Fibroblast of lung (primary cell): ENCODE measurements at places on chromosomes 3 and 15. TPM values are rescaled to one million over a fixed set of nuclear protein-coding genes. Genes with fewer than 3 reads are reported as not detected.

DNA sequence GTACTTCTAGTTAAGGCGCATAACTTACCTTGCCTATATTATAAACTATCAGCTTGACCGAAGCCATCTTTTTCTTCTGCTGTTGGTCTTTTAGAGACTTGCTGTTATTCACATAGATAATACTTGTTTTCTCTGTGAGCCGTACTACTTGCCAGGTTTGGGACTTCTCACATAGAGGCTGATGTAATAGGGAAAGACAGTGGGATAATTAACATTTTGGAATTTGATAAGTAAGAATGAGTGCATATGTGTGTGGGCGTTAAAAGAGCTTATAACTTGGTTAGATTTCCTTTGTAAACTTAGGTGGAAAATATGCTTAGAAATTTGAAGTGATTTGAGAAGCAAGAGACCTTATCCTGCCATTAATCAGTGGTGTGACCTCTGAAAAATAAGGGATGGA is 47.8 kb downstream of the FNDC3B start:
- DNase-seq: no peak

DNA sequence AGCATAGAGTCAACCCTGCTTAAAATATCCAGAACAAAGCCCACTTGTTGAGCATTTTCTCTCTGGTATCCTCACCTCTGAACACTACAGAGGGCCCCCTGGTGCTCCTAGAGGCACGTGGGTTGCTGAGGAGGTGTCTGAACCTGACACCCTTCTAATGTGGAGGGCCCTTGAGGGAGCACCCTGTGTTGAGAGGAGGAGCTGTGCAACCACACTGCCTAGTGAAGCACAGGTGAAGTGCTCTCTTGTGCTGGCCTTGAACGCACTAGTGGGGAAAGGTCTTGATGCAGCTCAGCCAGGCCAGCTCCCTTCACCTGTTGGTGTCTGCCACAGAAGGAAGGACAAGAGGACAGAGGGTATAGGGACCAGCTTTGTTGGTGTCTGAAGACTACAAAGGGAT is 51.9 kb downstream of the CCK start:
- no peak for DNase-seq

GRCh38 chr3:125460233-125460632 is 59.8 kb downstream of the SNX4 start:
- no peak for DNase-seq

GRCh38 chr15:33858836-33859235 is 109.5 kb upstream of the CHRM5 start:
- no peak for DNase-seq

DNA sequence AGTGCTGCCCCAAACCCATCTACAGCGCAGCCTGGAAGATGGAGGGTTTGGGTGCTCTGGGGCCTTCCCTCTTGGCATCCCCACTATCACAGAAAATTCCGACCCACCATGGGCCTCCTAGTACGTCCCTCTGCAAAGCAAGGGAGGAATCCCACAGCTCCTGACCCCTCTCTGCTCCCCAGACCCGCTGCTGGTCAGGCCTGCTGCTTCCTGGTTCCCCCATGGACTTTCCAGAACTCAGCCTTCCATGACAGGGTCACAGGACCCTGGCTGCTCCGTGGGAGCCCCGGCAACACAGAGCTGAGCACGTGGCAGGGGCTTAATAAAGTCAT is 3.1 kb upstream of the LOXL1 start:
- DNase-seq: no peak

The ALDH1A2 gene
- total RNA-seq: 2.3 and 7.7 TPM in 2 replicates
